ENCODE measurements at places on chromosomes 12 and 14.

DNA sequence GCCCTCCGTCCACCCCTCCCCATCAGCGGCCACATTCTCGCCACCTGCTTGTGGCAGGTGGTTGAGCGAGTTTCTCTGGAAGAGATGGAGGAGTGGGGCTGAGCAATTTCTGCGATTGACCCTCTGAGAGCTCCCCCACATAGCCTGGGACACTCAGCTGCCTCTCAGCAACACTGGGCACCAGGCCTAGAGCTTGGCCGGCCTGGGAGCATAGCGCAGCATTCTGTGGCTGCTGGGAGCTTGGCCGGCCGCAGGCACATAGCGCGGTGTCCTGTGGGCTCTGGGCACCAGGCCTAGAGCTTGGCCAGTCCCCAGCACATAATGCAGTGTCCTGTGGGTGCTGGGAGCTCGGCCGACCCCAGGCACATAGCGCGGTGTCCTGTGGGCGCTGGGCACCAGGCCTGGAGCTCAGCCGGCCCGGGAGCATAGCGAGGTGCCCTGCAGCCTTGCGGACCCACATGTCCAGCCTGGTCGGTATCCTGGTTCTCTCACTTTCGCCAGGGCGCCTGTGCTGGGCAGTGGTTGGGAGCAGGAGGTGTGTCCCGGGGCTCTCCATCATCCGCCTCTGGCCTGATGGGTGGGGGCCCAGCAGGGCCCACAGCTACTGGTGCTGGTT is 43.8 kb downstream of the LRCOL1 start:
- DNase-seq: no peak

DNA sequence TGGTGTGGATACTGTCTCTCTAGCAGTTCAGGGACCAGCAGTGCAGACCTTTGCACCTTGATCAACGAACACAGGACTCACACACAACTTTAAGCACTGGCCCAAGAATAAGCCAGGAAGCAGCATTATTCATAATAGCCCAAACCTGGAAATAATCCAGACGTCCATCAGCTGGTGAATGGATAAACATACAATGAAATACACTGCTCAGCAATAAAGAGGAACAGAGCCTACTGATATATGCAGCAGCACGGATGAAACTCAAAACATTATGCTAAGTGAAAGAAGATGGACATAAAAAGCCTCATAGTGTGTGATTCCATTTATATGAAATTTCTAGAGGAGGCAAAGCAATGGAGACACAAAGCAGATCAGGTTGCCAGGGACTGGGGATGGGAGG is 303.9 kb upstream of the FKBP4 start:
- DNase-seq: no peak

DNA sequence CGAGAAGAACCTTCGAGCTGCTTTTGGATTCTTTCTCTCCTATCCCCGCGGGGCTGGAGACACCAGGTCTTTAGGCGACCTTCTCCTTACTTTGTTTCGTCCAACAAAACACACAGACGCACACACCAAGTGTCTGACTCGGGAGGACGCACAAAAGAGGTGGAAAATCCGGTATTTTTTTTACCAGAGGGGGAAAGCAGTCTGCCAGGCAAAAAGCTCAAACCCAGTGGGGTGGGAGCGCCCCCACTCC is 2.1 kb downstream of the SIX4 start:
- DNase-seq: no peak

DNA sequence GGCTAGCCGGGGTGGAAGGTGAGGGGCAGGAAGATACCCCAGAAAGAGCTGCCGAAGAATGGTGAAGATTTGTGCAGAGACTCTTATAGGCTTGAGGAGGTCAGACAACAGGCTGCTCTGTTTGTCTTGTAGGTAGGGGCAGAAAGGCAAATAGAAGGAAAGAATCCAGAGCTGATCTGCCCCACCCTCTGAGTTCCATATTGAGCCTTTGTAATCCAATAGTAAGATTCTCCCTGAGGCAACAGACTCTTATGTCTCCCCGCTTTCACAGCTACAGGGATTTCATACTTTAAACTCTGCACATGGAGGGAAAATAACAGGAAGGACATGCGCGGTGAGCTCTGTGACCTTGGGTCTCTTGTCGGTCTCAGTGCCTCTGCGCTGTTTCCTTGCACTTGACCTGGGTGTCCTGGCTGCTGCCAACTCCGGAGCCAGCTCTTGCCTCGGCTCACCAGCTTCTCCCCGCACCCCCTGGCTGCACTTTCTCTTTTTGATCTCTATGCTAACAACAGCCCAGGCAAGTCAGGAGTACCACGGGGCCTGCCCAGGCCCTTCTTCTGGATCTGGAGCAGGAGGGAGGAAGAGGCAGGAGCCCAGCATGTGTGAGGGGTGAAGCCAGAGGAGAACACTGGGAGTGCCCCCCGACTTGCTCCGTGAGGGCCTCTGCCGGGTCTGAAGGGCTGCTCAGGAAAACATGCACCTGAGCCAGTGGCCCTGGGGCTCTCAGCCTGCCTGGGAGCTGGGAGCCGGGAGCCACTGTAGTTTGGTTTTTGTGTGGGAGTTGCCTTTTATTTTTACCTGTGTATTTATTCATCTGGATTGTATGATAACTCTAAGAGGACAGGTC is 75.8 kb downstream of the PPP1R36 start:
- no peak for DNase-seq

DNA sequence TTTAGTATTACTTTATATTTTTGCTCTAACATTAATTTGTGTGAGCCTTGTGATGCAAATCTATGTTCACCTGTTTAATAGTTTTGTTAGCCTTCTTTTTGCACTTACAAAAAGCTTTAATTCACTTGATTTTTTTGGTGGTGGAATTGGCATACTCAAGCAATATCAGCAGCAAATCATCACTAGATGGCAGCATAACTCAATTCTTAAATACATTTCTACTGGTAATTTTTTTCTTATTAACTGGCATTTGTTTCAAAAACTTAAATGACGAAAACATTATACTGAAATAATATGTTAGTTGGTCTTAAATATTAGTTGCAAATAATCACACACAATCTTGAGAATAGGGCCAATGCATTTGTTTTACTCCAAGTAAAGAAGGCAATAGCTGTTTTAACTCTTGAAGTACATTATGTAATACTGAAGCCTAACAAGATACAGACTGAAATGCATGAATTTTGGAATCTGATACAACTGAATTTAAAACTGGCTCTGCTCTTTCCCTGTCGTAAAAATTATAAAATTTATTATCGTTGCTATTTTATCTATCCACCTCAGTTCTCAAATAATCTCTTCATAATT is 151.5 kb downstream of the ATXN7L3B start:
- no peak for DNase-seq

GRCh38 chr14:25394356-25394755 is 344.4 kb upstream of the STXBP6 start:
- DNase-seq: no peak

GRCh38 chr12:101982307-101982706 is 79.5 kb downstream of the WASHC3 start:
- no peak for DNase-seq
